ENCODE measurements at places on chromosomes 6 and 20.
A peak's percentile ranks its signal among the peaks of the same experiment; 100 is the strongest.

GRCh38 chr20:62032609-62033368 is 32.9 kb downstream of the TAF4 start:
- no peak for DNase-seq

GRCh38 chr20:48234951-48235350 is 449.7 kb upstream of the SULF2 start:
- DNase-seq, result no peak

DNA sequence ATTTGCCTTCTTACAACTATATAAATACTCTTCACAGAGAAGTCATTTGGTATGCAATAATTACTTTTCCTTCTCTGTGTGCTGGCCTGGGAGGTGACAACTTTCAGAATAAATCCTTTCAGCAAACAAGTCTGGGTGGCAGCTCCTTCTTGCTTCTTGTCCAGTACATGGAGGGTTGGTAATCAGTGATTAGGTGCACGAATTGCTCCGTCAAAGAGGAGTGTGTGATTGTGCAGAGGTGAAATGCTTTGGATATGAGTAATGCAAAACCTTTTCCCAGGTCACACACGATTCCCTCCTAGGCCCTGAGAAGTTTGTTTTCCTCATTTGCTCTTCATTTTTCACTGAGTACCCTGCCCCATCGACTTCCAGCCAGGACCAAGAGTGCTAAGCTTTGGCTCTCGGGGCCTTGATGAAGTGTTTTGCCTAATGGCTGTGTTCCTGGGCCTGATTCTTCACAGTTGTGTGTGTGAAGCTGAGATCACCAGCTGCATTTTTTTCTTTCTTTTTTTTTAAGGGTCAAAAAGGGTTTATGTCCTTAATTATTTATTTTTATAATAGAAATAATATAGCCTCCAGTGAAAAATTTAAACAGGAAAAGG is 216.5 kb downstream of the ZMYND8 start:
- DNase-seq, result no peak

DNA sequence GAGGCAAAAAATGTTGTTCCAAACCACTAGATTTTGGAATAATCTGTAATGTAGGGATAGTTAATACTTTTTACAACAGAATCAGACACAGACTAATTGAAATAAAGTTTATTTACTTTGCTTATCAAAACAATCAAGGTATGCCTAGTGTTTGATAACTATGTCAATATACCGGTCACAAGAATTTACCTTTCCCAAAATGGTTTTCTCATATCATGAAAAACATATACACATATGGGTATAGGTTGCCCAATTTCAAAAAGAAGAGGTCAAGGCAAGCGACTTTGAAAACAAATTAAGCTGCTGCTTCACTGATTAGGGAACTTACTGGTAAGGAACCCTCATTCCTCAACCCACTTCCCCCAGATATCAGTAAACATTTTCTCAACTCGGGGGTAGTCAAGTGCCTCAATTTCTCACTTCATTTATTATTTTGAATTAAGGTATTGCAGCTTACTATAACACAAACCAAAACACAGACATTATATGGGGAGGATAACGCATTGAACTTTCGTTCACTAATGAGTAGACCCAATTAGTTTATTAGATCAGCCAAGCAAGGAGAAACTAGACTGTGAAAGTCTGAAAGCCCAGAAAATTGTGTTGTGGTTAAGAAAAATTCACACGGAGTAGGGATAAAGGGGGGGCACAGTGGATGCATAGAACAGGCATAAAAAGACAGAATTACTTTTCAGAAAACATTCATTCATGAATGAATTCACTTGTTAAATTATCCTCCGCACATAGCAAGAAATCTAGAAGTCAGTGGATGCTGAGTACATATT is 9.0 kb upstream of the ELOVL5 start:
- no peak for DNase-seq

DNA sequence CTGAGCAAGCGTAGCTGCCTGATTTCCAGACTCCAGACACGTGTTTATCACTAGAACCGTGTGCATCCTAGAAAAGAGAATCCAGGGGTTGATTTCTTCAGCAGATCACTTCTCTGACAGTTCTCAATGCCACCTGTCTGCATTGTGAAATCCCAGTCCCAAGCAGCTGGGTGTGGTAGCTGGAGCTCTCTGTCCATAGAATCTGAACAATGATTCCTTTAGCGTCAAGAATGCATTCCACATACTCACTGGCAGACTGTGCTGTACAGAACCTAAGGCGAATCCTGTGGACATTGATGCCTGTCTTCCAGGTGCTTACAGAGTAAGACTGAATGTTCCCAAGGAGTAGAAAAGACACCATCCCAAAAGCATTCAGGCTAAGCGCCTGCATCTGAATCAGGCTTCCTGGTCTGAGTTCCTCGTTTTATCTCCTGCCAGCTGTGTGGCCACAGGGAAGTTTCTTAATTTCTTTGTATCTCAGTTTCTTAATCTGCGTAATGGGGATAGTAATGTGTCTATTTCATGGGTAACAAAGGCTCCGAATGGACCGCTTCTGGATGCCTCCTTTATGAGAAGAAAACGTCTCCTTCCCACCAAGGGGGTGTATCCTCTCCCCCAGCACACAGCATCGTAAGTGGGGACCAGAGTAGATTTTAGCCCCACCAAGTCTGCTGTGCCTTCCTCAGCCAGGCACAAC is 10.4 kb upstream of the TRAF3IP2 start:
- no peak for DNase-seq

DNA sequence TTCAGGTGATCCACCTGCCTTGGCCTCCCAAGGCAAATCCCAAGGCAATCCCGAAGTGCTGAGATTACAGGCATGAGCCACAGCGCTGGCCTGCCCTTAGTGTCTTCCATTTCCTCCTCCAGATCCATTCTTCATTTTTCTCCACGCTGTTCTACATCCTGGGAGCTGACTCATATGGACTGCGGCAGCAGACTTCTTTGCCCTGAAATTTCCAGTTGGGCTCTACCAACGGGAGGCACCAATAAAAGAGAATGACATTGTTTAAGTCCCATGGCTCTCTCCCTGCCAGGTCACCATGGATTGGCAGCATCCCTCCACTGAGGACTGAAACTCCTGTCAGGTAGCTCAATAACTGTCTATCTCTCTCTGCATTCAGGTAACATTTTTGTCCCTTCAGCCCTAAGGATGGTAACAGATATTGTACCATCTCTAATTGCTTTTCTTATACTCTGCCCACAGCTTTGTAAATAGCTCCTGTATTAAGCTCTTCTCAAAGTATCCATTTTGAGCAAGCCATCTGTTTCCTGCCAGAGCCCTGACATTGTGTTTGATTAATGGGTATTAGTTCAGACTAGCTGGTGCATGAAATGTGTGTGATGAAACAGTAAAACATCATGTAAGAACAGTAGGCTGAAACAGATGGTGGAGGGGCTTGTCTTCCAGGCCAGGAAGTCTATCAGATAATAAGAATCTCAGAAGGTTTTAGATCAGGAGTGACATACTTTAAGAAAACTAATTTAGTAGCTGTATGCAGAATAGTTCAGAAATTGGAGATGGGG is 3.6 kb downstream of the TBCC start:
- DNase-seq, result peak; percentile 41

DNA sequence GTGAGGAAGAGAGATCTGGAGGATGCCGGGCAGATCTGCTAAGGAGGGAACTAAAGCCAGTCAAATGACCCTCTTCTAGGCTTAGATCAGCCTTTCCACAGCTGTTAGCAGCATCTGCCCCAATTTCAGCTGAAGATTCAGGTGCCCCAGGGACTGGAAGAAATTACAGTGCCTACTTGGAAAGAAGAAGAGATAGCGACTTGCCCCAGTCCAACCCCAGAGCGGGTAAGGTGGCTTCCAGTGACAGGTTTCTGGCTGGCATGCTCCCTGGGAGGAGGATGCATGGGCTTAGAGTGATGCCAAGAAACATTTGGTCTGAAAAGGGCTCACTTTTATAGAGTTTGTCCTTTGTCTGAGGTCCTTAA is 620 bp downstream of the TJAP1 start:
- no peak for DNase-seq

DNA sequence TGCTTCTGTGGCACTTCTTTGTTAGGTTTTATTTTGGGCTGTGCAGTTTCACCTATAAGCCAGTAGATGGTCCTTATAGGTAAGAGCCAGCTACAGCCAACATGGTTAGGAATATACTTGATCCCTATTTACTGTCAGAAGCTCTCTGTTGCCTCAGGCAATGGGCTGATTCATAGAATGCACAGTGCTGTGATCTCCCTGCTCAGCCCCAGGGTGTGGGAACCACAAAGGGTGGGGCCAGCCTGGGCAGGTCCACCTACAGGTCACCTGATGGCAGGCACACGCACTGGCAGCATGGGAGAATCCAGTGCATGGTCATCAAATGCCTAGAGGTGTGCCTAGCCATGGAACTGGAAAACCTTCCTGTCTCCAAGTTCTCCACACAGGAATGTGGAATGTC is 191.9 kb downstream of the MOXD1 start:
- no peak for DNase-seq

- DNase-seq, result no peak
These were observed 746 bp downstream of the BACH2 start for GRCh38 chr6:90295854-90296340.

- DNase-seq, result no peak
These were observed 286.0 kb downstream of the FOXC1 start for GRCh38 chr6:1895721-1896120.

DNA sequence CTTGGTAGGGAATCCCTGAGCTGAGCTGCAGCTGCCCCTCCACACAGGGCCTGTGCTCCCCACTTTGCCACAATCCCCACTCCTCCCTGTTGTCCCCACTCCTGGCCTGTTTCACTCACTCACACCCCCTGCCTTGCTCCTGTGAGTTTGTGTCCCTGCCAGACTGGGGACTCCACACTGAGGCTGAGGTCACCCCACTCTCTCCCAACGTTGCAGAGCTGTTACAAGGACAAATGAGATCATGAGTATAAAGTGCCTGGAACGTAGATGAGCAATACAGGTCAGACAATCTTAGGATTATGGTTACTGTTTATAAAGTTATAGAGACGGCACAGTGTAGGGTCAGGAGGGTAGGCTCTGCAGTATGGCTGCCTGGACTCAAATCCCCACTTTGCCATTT is 426.0 kb upstream of the SULF2 start:
- DNase-seq, result no peak

DNA sequence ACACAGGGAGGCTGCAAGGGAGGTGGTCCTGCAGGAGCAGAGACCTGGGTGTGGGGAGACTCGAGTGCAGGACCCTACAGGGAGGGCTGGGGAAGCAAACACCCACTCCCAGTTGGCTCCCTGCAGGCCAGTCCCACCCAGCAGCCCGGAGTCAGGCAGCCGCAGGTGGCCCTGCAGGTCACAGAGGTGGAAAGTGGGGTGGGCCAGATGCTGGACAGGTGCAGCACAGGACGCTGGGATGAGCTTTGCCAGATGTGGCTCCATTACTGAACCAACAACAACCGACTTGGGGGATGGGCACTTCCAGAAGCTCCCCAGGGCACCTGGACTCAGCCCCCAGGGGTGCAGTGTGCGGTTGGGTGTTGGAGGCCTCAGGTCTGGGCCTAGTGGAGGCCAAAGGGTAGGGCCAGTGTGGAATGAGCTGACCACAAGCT is 26.6 kb upstream of the MYT1 start:
- DNase-seq, result no peak

- no peak for DNase-seq
These were observed 3.8 kb downstream of the INSM1 start for GRCh38 chr20:20371681-20372080.

DNA sequence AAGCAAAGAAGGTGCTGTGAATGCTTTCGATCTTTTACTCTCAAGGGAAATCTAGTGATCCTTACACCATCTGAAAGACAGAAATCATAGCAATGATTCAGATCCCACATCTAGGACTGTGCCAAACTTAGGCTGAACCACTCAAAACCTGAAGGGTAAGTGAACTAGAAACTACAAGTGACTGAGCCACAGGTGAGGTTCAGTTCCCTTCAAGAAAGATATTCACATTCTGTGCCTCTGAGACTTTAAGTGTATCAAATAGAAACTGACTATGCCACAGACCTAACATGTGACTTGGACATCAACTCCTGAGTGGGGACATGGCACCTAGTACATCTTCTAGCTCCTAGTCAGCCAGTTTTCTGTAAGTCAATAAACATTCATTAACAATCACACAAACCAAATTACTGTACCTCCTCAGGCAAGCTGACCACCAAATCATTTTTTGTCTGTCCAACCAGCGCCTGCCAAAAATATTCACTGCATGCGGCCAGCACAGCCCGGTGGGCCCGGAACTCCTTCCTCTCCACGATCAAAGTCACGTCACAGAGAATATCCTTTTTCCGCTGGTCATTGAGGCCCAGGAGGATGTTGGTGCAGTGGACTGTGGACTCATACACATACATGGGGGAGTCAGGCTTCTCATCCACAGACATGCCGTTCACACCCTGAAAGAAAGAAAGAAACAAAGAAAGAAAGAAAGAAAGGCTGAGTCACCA is 114.1 kb downstream of the GJA10 start:
- DNase-seq, result no peak

DNA sequence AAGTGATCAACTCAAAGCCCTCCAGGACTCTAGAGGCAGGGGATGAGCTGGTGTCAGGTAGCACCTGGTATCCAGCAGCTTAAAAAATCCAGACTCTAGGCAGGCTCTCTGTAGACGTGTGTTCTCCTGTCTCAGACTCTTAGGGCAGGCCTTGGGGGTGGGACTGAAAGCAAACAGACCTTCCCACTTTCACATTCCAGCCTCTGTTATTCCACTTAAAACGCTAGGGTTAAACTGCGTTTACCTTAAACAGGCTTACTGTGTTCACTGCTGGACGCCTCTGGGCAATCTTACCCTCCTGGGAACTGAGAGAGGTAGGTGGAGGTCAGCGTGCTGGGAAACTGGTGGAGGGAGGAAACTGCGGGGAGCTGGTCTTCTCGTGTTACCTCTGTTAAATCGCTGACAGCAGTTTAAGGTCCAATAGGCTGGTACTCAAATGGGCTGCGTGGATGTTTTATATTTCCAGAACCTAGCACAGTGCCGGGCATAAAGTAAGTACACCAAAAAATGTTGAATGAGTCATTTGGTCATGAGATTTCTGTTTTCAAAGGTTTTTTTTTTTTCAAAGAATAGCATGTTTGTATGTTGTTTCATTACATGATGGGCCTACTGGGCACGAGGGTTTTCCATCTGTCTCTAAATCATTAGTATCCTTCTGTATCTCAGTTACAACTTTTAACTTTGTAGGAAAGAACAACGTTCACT is at the start of gene GCNT2:
TSS of gene GCNT2 (plus strand) at position 248 of the 705 bp plus-strand sequence. CDS start 7,561 bp downstream, outside the sequence.
- DNase-seq, result no peak

GRCh38 chr6:35648203-35648602 is 40.5 kb downstream of the FKBP5 start:
- no peak for DNase-seq

DNA sequence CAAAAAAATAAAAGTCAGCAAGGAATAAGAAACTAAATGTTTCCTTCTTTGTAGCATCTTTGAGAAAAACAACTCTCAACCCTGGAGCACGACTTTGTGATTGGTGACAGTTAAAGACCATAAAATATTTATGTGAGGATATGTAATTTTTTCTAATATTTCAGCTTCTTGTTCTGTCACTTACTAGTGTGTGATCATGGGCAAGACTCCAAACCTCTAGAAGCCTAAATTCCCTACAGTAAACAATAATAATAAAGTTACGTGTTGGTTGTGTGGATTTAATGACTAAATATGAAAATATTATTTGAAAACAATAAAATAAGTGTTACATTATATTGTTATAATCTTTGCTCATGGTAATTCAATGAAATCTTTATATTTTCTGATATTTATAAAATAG is 735.6 kb upstream of the MARCKS start:
- DNase-seq, result no peak
